Activated CD4-positive, alpha-beta memory T cell treated with anti-CD3 and anti-CD28 coated beads for 36 hours (primary cell): ENCODE measurements at places on chromosomes 7 and 10. TPM values are rescaled to one million over a fixed set of nuclear protein-coding genes. Genes with fewer than 3 reads are reported as not detected.

The GIMAP5 gene
- 45.9 TPM for total RNA-seq

The SSC4D gene
- total RNA-seq, result 0.81 TPM

DNA sequence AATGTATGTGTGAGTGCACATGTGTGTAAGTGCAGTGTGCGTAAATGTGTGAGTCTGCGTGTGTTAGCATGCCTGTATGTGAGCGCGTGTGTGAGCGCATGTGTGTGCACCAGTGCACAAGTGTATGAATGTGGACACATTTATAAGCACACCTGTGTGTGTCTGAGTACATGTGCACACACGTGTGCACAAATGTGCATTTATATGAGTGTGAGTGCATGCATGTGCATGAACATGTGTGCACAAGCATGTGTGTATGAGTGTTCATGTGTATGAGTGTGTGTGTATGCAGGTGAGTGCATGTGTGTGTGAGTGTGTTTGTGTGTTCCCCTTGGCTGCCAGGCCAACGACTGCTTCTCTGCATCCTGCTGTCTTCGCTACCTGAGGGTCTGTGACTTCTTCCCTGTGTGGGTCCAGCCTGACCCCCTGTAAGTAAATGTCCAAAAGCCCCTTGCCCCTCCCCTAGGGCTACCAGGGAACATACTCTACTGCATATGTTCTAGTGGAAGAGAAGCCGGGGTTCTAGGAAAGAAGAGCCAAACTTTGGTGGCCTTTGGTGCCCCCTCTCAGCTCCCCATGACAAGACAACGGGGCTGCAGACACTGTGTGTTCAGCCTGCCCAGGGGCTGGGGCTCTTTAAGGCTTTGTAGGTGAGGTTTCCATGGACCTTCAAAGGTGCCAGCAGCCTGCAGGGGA is 17.0 kb downstream of the GOLGA7B start:
- no peak for DNase-seq
- H3K36me3 ChIP-seq, result no peaks in the 10 kb centered on the region
- peaks cover 12% of the 10 kb centered on the region for H3K4me1 ChIP-seq
- no peaks in the 10 kb centered on the region for H3K27me3 ChIP-seq
- no peak overlapping the region for H3K27ac ChIP-seq
- H3K4me3 ChIP-seq, result no peak overlapping the region

GRCh38 chr10:37856881-37857286 is 526 bp downstream of the ZNF248 start:
- H3K4me1 ChIP-seq, result peaks cover 37% of the 10 kb centered on the region
- H3K36me3 ChIP-seq, result peaks cover 19% of the 10 kb centered on the region
- peaks cover 1% of the 10 kb centered on the region for H3K27me3 ChIP-seq
- peak overlapping the region; percentile 94 for H3K27ac ChIP-seq
- peak; percentile 52 for DNase-seq

DNA sequence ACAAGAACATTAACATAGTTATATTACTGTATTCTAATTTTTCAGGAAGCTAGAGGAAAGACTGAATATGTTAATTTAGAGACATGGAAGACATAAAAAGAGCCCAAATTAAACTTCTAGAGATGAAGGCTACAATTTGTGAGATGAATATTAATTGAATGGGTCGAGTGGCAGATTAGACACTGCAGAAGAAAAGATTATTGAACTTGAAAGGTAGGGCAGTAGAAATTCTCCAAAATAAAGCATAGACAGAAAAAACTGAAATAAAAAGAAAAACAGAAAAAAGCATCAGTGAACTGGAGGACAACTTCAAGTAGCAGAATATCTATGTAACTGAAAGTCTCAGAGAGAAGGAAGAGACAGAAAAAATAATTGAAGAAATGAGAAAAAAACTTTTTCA is 274.3 kb upstream of the IMMP2L start:
- no peak for DNase-seq
- no peaks in the 10 kb centered on the region for H3K4me1 ChIP-seq
- H3K27ac ChIP-seq, result no peak overlapping the region
- no peaks in the 10 kb centered on the region for H3K36me3 ChIP-seq

The MSS51 gene
- total RNA-seq, result 2.5 TPM

The EN2 gene
- not detected for total RNA-seq

- no peak overlapping the region for H3K27ac ChIP-seq
- DNase-seq, result no peak
- H3K27me3 ChIP-seq, result no peaks in the 10 kb centered on the region
- H3K4me1 ChIP-seq, result no peaks in the 10 kb centered on the region
Observed at GRCh38 chr10:86100581-86101061, 266.0 kb downstream of the GRID1 start.
